Progenitor cell of endocrine pancreas (in vitro differentiated cells): ENCODE measurements at places on chromosomes 3 and 15.

GRCh38 chr3:143339451-143339850 lies 219.9 kb downstream of the CHST2 start:
- no peak overlapping the region for H3K4me3 ChIP-seq
- H3K27ac ChIP-seq, result no peak overlapping the region
- no peaks in the 10 kb centered on the region for H3K27me3 ChIP-seq
- H3K4me1 ChIP-seq, result peaks cover 8% of the 10 kb centered on the region
- DNase-seq, result no peak

DNA sequence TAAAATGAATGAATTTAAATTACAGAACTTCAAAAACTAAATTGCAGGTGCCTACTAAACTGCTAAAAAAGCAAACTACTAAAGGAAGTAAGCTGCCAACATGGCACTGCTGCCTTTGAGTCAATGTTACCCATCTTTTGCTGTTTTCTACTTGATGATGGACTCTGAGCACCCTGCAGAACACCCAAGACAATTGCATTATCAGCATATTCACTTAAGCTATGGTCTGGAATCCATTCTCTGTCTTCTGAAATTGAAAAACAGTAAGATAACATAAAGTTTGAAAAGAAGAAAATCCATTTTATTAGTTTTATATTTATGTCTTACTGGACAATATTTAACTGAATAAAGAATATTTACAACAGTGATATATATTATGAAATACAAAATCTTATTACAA lies 91.4 kb downstream of the ZBBX start:
- no peaks in the 10 kb centered on the region for H3K4me1 ChIP-seq
- H3K27ac ChIP-seq, result no peak overlapping the region
- no peak overlapping the region for H3K4me3 ChIP-seq
- H3K27me3 ChIP-seq, result no peaks in the 10 kb centered on the region
- DNase-seq, result no peak
- no peaks in the 10 kb centered on the region for H3K36me3 ChIP-seq

DNA sequence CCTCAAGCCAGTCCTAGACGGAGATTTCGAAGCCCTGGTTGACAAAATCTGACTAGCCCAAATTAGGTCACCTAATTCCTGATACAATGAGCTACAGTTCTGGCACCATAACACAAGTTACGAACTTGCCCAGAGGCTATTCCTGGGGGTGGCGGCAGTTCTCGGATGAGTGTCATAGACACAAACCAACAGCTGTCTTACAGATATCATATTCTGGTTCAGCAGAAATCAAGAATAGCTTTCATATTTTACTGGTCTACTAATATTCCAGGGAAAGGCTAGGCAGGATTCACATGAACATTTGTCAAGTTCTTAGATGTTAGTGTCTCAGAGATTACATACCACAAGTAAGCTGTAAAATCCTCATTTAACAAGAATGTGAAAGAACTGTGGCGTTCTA lies 8.8 kb downstream of the ANAPC13 start:
- no peak overlapping the region for H3K27ac ChIP-seq
- DNase-seq, result no peak
- no peak overlapping the region for H3K4me3 ChIP-seq
- H3K36me3 ChIP-seq, result peaks cover 26% of the 10 kb centered on the region
- H3K4me1 ChIP-seq, result peaks cover 29% of the 10 kb centered on the region
- H3K27me3 ChIP-seq, result no peaks in the 10 kb centered on the region

GRCh38 chr3:195081242-195081963 lies 189.6 kb downstream of the XXYLT1 start:
- H3K27ac ChIP-seq, result no peak overlapping the region
- no peak overlapping the region for H3K4me3 ChIP-seq
- peaks cover 20% of the 10 kb centered on the region for H3K4me1 ChIP-seq
- H3K27me3 ChIP-seq, result no peaks in the 10 kb centered on the region
- no peaks in the 10 kb centered on the region for H3K36me3 ChIP-seq

DNA sequence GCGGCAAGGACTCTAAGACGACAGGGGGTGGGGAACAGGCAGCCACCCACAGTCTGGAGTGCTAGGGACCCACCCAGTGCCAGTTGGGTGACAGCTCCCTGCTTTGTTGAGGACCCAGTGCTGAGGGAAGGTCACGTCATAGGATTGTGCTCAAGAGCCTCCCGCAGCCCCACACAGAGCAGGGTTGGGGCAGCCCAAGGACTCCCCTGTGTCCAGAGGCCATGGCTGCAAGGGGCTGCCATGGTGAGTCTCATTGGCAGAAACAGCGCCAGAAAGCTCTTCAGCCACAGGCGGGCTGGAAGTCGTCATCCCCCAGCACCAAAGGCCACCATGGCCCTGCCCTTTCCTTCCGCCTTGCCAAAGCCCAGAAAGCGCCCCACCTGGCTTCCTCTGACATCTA lies 37.0 kb upstream of the PLXNA1 start:
- DNase-seq, result no peak
- H3K27me3 ChIP-seq, result no peaks in the 10 kb centered on the region
- H3K4me1 ChIP-seq, result peaks cover 6% of the 10 kb centered on the region
